ENCODE measurements at places on chromosomes 2 and 18.

DNA sequence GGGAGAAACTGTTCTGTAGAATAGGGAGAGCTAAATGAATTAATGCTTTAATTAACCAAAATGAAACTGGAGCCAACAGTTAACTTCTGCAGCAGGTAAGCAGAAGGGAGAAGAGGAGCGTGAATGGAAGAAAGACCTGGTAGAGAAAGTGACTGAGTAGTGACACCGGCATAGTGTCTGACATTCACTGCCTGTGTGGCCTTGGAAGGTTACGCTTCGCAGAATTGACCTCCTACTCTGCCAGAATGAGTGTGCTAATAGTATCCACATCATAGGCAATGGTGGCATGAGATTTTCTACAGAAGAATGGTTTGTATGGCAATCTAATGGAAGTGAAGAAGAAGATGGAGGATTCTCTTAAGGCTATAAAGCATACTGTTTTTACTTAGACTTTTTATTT, 614.4 kb downstream of the CPS1 start:
- no peak for DNase-seq

DNA sequence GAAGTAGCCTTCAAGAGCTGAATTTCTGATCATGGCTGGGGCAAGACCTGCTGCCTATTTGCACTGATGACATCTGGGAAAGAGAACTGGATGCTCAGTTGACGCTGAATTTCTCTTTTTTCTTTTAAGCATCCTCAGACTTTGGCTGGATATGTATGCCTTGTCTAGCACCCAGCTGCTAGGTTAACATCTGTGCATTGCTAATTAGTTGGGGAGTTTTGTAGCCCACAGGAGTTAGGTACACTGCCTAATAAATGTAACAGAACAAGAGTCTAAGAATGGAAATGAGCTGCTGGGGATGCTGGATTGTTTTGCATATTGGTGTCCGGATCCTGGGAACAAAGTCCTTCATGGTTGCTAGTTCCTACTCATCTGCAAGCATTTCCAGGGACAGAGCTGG, 40.9 kb upstream of the STPG4 start:
- no peak for DNase-seq

GRCh38 chr18:39033312-39033711, 1467.7 kb upstream of the CELF4 start:
- no peak for DNase-seq

GRCh38 chr2:130878316-130878715, 41.6 kb downstream of the ARHGEF4 start:
- DNase-seq, result no peak

DNA sequence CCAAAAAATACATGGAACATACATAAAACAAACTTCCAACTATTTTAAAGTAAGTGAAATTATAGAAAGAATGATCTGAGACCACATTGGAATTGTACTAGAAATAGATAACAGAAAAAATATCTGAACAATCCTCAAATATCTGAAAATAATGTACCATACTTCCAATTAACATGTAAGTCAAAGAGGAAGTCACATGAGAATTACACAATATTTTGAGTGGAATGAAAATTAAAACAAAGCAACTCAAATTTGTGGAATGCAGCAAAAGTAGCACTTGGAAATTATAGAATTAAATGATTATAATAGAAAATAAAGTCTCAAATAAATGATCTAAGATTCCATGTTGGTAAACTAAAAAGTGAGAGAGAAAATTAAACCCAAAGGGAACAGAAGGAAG, 38.3 kb upstream of the CTIF start:
- DNase-seq, result no peak

DNA sequence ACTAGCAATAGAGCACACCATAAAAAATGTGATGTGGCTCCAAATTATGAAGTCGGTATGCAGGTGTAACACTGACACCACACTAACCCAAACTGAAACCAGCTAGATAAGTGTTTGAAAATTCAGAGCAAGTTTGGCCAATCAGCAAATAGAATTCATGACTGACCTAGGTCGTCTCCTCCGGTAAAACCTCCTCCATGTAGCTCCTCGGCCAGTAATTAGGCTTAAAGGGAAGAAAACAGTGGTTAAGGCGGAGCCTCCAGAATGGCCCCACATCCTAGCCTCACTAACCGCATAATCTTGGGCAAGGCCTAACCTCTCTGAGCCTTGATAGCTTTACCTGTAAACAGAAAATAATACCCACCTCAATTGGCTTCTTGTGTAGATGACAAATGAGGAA, 30.1 kb downstream of the C1D start:
- no peak for DNase-seq

DNA sequence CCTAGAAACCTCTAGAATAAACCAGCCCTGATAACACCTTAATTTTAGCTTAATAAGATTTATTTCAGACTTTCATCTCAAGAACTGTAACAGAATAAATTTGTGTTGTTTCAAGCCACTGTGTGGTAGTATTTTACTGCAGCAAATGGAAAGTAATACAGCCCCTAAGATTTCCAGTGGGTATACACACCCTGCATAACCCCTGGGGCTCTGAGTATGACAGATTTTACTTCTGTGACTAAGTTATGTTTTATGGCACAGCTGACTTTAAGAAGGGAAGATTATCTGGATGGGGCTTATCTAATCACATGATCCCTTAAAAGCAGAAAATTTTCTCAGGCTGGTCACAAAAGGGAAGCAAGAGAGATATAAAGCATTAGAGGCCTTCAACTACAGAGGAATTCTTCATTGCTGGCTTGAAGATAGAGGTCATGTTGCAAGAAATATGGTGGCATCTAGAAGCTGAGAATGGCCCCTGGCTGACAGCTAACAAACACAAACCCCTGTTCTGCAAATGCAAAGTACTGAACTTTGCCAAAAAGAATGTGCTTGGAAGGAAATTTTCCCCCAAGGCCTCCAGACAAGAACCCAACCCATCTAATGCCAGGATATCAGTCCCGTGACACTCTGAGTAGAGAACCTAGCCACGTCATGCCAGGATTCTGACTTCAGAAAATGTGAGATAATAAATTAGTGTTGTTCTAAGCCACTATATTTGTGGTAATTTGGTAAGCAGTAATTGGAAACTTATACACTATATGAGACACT, 67.8 kb upstream of the SLC9A2 start:
- DNase-seq, result no peak

DNA sequence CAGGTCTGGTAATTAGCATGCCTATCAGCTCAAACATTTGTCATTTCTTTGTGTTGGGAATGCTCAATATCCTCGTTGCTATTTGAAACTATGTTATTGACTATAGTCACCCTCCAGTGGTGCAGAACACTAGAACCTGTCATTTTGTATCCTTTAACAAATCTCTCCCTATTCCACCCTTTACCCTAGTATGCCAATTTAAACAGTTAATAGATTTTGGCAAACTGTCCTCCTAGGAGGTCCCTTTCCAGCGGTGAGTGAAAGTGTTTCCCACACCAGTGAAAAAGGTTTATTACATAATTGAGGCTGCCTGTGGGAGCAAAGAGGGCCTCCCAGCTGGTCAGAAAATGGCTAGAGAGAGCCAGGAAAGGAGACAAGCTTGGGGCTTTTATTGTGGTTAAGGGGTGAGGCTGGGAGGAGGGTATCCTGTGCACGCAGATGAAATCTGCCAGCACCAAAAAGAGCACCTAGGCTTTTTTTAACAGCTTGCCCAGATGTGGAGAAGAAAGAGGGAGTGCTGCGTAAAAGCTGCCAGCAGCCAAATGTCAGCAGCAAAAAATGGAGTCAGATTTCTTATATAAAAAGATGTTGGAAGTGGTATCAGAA, 1.8 kb upstream of the DRC1 start:
- no peak for DNase-seq

GRCh38 chr18:66226782-66227181, 377.1 kb downstream of the CDH19 start:
- peak; percentile 3 for DNase-seq

DNA sequence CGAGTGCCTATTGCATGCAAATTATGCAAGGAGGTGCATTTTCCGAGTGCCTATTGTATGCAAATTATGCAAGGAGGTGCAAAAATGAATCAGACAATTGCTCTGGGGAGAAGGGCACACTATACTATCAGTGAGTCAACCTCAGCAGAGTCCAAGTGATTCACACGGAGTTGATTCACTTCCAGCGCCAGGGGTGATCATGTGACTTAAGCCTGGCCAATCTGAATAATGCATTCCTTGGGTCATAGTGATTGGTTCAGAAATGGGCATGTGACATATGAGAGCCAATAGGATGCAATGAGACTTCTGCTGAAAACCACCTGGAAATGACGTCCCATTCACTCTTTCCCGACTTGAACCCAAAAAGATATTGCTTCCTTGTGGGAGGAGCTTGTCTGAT, 152.2 kb downstream of the DAW1 start:
- no peak for DNase-seq

DNA sequence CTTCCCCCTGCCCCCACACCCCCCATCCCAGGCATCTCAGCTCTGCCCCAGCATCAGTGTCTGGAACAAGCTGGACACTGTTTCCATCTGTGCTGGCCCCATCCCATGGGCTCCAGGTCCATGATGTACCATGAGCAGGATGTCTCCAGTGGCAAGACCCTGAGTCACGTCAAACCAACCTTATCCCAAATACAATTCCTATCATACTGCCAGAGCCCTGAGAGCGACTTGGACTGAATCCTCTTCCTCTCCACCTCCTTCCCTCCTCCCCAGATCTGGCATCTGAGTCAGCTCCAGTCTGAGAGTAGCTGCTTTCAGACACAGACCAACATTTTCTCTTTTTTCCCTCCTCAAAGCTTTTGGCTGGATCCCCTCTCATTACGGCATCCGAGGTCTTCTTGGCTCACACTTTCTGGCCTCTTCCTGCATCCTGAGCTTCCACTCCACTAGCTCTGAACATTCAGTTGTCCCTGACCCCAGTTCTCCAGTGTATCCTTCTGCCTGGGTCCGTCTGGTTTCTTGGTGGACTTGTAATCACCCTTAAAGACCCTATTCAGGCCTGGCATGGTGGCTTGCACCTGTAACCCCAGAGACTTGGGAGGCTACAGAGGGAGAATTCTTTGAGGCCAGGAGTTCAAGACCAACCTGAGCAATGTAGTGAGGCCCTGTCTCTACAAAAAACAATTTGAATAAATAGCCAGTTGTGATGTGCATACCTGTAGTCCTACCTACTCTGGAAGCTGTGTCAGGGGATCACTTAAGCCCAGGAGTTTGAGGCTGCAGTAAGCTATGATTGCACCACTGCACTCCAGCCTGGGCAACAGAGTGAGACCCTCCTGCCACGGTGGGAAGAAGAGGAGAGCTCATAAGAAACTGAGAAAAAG, 68.3 kb downstream of the ACKR3 start:
- DNase-seq, result no peak

DNA sequence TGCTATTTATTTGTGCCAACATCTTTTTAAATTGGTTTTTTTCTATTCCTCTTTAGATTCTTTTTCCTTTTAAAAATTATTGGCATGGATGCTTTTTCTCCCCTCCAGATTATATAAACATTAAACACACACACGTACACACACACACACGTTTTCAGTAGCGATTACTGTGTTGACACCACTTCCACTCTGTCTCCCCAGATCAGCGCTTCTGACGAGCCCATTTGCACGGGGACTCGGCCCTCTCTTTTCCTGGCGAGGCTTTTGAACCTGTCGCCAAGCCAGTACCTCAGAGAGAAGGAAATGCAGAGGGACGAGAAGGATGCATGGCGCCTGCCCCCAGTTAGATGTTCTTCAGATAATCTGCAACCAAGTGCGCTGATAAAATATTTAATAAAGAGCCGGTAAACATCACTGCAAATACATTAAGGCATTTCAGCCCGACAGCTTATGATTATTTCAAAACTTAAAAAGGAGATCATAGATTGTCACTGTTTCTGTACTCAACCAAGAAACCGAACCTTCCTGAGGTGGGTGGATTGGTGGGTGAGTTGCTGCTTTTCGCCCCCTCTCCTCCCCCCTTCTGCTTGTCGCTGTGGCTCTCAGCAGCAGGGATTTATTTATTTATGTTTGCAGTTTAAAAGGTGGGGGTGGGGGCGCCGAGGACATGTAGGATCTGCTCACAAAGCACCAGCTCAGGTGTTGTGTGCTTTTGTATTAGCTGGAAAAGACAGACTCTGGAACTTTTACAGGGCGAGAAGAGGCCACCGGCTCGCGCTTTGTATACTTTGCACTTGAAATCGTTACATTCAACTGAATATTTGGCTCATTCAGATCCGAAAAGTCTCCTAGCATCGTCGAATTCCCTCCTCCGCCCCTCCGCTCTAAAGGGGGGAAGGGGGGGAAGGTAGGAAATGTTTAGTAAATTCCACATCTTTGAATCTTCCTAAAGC, 787 bp upstream of the TBR1 start:
- peak; percentile 60 for DNase-seq

DNA sequence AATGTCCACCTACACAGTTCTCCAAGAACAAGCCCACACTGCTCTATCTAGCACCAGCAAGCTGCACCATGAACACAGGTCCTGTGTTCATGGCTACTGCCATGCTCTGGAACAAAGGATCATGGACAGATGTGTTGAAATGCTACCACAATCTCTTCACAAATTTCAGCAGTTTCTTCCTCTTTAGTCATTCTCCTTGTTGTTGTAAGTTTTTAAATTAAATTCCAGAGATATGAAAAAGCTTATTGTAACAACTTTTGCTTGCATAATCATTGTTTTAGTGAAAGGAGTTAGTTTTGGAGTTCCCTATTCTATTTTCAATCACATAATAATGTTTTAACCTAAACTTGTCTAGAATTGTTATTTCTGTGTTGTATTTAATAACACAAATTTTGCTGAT, 17.2 kb upstream of the NAPG start:
- no peak for DNase-seq

- no peak for DNase-seq
These were observed 111.6 kb upstream of the CYP1B1 start for GRCh38 chr2:38187541-38188011.

- no peak for DNase-seq
These were observed 290.4 kb downstream of the TNS1 start for GRCh38 chr2:217712431-217712830.

GRCh38 chr18:9710037-9710436, 1.9 kb downstream of the RAB31 start:
- DNase-seq, result no peak

DNA sequence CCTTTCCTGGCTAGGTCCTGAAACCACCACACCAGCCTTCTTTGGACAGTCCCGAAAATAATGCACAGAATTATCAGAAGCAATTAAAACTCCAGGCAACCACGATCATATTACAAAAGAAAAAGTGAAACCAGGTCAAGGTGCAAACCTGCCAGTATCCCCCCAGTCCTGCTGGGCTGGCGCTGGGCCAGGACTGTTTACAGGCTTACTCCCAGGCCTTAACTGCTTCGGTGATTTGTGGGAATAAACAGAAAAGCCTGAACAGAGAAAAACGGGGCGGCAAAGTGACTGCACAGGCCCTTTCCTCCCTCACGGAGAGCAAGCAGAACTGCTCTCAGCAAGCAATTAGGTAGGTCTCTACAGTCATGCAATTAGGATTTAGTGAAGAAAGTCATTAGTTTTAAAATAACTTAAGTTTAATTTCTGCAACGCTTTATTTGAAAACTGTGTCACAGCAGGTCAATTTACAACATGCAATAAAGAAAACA, 1.3 kb downstream of the HDAC4 start:
- peak; percentile 75 for DNase-seq

DNA sequence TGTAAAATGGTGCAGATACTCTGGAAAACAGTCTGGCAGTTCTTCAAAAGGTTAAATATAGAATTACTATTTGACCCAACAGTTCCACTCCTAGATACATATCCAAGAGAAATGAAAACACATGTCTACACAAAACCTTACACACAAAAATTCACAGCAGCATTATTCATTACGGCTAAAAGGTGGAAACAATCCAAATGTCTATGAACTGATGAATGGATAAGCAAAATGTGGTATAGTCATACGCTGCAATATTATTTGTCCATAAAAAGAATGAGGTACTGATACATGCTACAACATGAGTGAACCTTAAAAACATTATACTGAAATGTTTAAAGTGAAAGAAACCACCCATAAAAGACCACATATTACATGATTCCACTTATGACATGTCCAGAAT, 4.0 kb downstream of the CYP27C1 start:
- DNase-seq, result no peak
